Activated naive CD8-positive, alpha-beta T cell treated with anti-CD3 and anti-CD28 coated beads, Interleukin-2, amount 10 ng/mL, durations not matched to agents 7 days and 5 days (primary cell): ENCODE measurements at places on chromosomes 5 and 9. TPM values are rescaled to one million over a fixed set of nuclear protein-coding genes. Genes with fewer than 3 reads are reported as not detected.

DNA sequence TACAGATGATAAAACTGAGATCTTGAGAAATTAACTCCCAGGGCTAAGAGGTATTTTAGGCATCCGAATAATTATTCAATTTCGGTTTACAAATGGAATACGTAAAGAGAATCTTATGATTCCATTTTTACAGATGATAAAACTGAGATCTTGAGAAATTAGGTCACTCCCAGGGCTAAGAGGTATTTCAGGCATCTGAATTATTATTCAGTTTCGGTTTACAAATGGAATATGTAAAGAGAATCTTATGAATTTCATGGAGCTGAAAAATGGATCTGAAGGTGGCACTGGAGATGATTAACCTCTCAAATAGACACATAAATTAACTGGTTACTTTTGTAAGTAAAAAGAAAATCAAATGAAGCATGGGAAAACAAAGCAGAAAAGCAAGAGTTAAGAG, 44.2 kb downstream of the FGF1 start:
- peaks cover 8% of the 10 kb centered on the region for H3K4me1 ChIP-seq
- no peaks in the 10 kb centered on the region for H3K36me3 ChIP-seq
- no peak for DNase-seq
- no peak overlapping the region for H3K27ac ChIP-seq
- peaks cover 20% of the 10 kb centered on the region for H3K27me3 ChIP-seq
- H3K4me3 ChIP-seq: no peak overlapping the region

DNA sequence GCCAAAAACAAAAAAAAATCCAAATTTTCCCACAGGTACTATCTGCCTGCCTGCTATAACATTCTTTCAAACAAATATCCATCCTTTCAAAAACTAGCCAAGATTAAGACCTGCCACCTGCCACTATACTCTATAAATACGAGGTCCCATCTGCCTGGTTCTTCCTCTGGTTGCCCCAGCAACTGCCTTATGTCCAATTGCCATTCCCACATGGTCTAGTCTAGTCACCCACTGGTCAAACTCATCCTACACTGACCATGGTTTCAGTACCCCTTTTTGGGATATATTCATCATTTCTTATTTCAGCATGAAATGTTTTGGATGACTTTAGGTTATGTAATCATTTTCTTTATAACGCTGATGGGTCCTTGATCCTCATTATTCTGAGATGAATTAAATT, 95.1 kb upstream of the CCNG1 start:
- no peak for DNase-seq
- H3K27ac ChIP-seq: no peak overlapping the region

- no peak overlapping the region for H3K4me3 ChIP-seq
- DNase-seq: no peak
- peaks cover 32% of the 10 kb centered on the region for H3K4me1 ChIP-seq
- H3K27ac ChIP-seq: no peak overlapping the region
- H3K36me3 ChIP-seq: peaks cover 3% of the 10 kb centered on the region
These were observed 11.8 kb upstream of the REEP5 start for GRCh38 chr5:112933651-112934365.

GRCh38 chr5:167061695-167062094, 1229.8 kb upstream of the WWC1 start:
- no peaks in the 10 kb centered on the region for H3K4me1 ChIP-seq
- H3K27ac ChIP-seq: no peak overlapping the region
- H3K27me3 ChIP-seq: no peaks in the 10 kb centered on the region
- no peak for DNase-seq
- H3K36me3 ChIP-seq: no peaks in the 10 kb centered on the region

- DNase-seq: no peak
- H3K4me1 ChIP-seq: no peaks in the 10 kb centered on the region
- no peaks in the 10 kb centered on the region for H3K36me3 ChIP-seq
- no peak overlapping the region for H3K4me3 ChIP-seq
These were observed 208.7 kb downstream of the BNC2 start for GRCh38 chr9:16661816-16662215.

GRCh38 chr5:159504857-159505304, 174.6 kb upstream of the IL12B start:
- H3K4me3 ChIP-seq: no peak overlapping the region
- no peaks in the 10 kb centered on the region for H3K4me1 ChIP-seq
- H3K36me3 ChIP-seq: no peaks in the 10 kb centered on the region
- no peak for DNase-seq
- no peak overlapping the region for H3K27ac ChIP-seq

GRCh38 chr9:137139468-137140150, 655 bp downstream of the GRIN1 start:
- peaks cover 51% of the 10 kb centered on the region for H3K27me3 ChIP-seq
- H3K4me3 ChIP-seq: no peak overlapping the region
- no peaks in the 10 kb centered on the region for H3K36me3 ChIP-seq
- H3K27ac ChIP-seq: no peak overlapping the region
- H3K4me1 ChIP-seq: peaks cover 8% of the 10 kb centered on the region

DNA sequence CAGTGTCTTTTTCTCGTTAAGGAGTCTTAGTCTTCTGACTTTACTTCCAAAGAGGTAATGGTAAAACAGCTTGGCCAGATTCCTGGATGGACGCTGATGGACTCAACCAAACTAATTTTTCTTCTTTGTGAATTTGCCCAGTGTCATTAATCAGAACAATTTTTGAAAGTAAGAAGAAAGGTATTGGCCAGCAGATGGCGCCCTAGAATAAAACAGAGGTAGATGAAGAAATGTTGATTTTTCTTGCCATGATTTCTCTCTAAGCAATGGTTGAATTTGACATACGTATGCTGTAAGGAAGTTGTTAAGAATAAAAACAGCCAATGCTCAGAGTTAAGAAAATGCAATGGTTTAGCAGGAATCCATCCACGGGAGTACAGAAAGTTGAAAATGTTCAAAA, 500.0 kb downstream of the DIRAS2 start:
- H3K27ac ChIP-seq: no peak overlapping the region
- H3K4me3 ChIP-seq: no peak overlapping the region

- no peak for DNase-seq
- no peak overlapping the region for H3K4me3 ChIP-seq
- no peaks in the 10 kb centered on the region for H3K27me3 ChIP-seq
- no peaks in the 10 kb centered on the region for H3K4me1 ChIP-seq
- no peak overlapping the region for H3K27ac ChIP-seq
These were observed 647.2 kb downstream of the BNC2 start for GRCh38 chr9:16223074-16223871.

GRCh38 chr5:82684659-82685058, 392.5 kb downstream of the TMEM167A start:
- no peak overlapping the region for H3K4me3 ChIP-seq
- H3K4me1 ChIP-seq: no peaks in the 10 kb centered on the region
- H3K27me3 ChIP-seq: peaks cover 4% of the 10 kb centered on the region

DNA sequence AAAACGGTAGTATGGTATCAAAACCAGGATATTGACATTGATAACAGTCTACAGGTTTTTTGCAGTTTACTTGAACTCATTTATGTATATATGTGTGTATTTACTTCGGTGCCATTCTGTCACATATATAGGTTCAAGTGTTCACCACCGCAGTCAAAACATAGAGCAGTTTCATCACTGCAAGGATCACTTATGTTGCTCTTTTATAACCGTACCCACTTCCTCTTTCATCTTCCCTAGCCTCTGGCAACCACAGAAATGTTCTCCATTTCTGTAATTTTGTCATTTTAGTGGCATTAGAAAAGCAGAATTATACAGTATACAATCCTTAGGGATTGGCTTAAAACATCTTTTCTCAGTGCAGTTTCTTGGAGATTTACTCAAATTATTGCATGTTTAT, 90.3 kb downstream of the SH3GL2 start:
- no peak overlapping the region for H3K4me3 ChIP-seq
- no peak for DNase-seq
- H3K36me3 ChIP-seq: no peaks in the 10 kb centered on the region
- H3K27ac ChIP-seq: no peak overlapping the region
- no peaks in the 10 kb centered on the region for H3K4me1 ChIP-seq
- H3K27me3 ChIP-seq: no peaks in the 10 kb centered on the region

- H3K4me1 ChIP-seq: peaks cover 14% of the 10 kb centered on the region
- no peaks in the 10 kb centered on the region for H3K36me3 ChIP-seq
These were observed 27.9 kb downstream of the PCDH1 start for GRCh38 chr5:141850244-141850768.

GRCh38 chr5:172284611-172284980, 1.0 kb upstream of the UBTD2 start:
- H3K27ac ChIP-seq: peak overlapping the region; percentile 71
- no peak for DNase-seq
- H3K27me3 ChIP-seq: peaks cover 13% of the 10 kb centered on the region

- H3K27me3 ChIP-seq: peaks cover 29% of the 10 kb centered on the region
- no peaks in the 10 kb centered on the region for H3K36me3 ChIP-seq
- no peak overlapping the region for H3K27ac ChIP-seq
- H3K4me3 ChIP-seq: no peak overlapping the region
- no peak for DNase-seq
These were observed 73.1 kb downstream of the FEM1C start for GRCh38 chr5:115471345-115472063.

DNA sequence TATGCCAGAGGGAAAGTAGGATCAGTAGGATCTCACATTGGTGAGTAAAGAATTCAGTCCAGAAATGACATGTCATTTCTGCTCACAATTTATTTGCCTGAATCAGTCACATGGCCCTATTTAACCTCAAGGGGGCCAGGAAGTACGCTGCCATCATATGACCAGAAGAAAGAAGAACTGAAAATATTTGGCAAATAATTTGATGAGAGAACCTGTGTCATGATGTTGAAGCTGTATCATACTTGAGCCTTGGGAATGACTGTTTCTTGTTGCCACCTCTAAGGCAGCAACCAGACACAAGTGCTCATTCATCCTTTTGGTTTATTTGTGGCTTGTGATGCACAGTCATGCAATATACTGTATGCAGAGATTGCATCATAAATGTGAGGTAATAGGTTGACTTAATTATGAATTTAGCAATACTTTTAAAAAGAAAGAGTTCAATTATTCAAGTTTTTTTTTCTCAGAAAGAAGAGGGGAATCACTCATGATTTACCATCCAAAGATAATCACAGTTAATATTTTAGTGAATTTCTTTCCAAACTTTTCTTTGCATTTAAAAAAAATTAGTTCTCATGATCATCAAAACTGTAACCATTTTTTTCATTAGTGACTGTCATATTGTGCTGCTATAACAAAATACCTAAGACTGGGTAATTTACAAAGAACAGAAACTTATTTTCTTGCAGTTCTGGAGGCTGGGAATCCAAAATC, 8.2 kb upstream of the ZFYVE16 start:
- no peak overlapping the region for H3K4me3 ChIP-seq
- no peak for DNase-seq
- peaks cover 7% of the 10 kb centered on the region for H3K4me1 ChIP-seq
- peaks cover 7% of the 10 kb centered on the region for H3K27me3 ChIP-seq
- no peak overlapping the region for H3K27ac ChIP-seq

- H3K36me3 ChIP-seq: no peaks in the 10 kb centered on the region
- DNase-seq: no peak
- H3K4me3 ChIP-seq: peak overlapping the region; percentile 18
- H3K27ac ChIP-seq: peak overlapping the region; percentile 35
These were observed 50.7 kb downstream of the ARRDC3 start for GRCh38 chr5:91332267-91333045.

DNA sequence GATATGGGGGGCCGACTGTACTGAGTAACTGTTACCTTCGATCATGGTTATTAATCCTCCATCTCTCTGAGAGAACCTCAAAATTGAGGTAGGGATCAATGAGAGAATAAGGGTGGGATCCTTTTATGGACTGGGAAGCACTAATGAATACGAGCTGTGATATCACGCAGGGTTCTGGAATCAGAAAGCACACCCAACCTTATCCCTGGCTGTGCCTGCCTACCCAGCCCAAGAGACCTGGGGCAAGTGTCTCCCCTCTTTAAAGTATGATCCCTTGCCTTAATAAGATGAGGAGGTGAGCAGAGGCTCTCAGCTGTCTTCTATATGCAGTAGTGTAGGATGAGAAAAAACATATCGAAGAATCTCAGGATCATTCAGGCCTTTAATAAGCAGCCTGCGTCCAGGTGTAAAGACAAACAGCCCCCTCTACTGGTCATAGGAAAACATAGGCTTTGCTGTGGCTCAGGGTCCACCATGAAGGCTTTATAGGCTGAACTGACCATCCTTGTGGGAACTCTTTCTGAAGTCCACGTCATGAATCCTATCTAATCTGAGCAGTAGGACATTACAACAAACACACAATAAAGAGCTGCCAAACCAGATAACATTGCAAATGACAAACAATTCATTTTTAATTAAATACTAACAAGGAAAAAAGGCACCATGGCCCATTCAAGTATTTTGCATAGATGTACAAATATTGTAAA, 16.8 kb downstream of the NIPAL4 start:
- H3K4me3 ChIP-seq: no peak overlapping the region
- peaks cover 21% of the 10 kb centered on the region for H3K36me3 ChIP-seq
- H3K27me3 ChIP-seq: no peaks in the 10 kb centered on the region
- no peak for DNase-seq

- no peak overlapping the region for H3K4me3 ChIP-seq
- H3K36me3 ChIP-seq: peaks cover 2% of the 10 kb centered on the region
- no peak overlapping the region for H3K27ac ChIP-seq
- DNase-seq: no peak
These were observed 93.2 kb downstream of the LIX1 start for GRCh38 chr5:97049175-97049574.

- no peaks in the 10 kb centered on the region for H3K27me3 ChIP-seq
- H3K4me1 ChIP-seq: no peaks in the 10 kb centered on the region
- no peak overlapping the region for H3K27ac ChIP-seq
- no peak overlapping the region for H3K4me3 ChIP-seq
- no peak for DNase-seq
These were observed 255.9 kb upstream of the IRX1 start for GRCh38 chr5:3339798-3340115.

DNA sequence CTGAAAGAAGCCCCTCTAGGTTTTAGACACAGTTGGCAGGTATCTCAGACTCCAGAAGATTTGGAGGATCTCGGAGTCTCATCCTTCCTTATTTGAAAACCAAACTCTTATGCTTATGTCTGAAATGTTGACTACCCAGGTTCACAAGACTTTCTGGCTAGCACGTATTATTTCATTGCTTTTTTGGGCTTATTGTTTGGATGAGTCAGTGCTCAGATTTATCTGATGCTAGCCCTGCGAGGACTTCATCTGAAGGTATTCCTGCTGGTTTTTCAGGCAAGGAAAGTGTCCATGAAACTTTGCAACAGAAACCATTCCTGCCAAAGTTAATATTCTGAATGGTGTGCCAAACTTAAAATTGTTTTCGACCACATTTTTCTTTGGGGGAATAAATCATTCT, 8.5 kb downstream of the OSTF1 start:
- no peaks in the 10 kb centered on the region for H3K27me3 ChIP-seq
- no peak for DNase-seq
- H3K36me3 ChIP-seq: peaks cover 25% of the 10 kb centered on the region

Gene LOX
- total RNA-seq: not detected

Gene ACOT12
- total RNA-seq: not detected

Gene ADRA1B
- total RNA-seq: not detected

Gene C6
- not detected for total RNA-seq

Gene ZSWIM6
- total RNA-seq: 6.5 TPM

Gene RASEF
- total RNA-seq: not detected

Gene SLC46A2
- total RNA-seq: not detected

Gene RNF14
- total RNA-seq: 33.9 TPM

Gene KIF27
- 3.6 TPM for total RNA-seq

Gene FSD1L
- total RNA-seq: 4.8 TPM

Gene FOXD4L3
- not detected for total RNA-seq

Gene ZNF608
- not detected for total RNA-seq

Gene TRUB2
- 21.0 TPM for total RNA-seq

Gene REEP2
- 1.5 TPM for total RNA-seq
